ENCODE measurements at places on chromosomes 12 and 14. TPM values are rescaled to one million over a fixed set of nuclear protein-coding genes. Genes with fewer than 3 reads are reported as not detected.

DNA sequence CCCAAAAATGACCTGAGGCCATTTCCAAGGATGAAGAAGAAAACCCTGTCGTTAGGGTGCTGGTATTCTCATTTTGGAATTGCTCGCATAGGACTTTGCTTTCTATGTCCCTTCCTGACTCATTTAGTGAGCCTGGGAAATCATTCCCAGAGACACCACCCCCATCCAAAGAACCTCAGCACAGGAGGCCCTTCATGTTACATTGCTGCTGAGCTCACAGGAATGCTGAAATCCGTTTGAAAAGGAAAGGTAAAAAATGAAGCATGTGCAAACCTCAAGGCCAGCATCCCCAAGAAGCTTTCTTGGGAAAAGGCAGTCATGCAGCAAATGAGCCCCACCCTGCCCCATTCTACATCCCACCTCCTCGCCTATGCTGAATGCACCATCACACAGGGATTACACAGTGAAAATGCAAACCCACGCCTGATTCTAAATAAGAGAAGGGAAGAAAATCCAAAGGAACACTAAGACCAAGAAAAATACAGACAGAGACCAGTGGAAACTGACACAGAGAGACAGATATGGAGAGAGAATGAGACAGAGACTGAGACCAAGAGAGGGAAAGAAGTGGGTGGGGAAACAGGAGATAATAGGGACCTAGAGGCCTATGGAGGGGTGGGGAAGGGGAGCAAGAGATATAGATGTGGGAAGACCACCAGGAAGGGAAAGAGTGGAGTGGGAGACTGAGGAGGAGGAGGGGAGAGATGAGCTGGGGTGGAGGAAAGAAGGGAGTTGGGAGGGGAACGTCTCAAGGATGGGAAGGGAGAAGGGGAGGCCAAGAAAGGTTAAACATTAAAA, 33.5 kb downstream of the NIN start:
- no peaks in the 10 kb centered on the region for H3K4me1 ChIP-seq
- no peaks in the 10 kb centered on the region for H3K36me3 ChIP-seq
- no peak overlapping the region for H3K4me3 ChIP-seq
- DNase-seq, result no peak

GRCh38 chr14:105761842-105762241, 235.5 kb downstream of the TMEM121 start:
- no peaks in the 10 kb centered on the region for H3K4me1 ChIP-seq
- no peak for DNase-seq
- no peak overlapping the region for H3K4me3 ChIP-seq

- H3K4me3 ChIP-seq, result no peak overlapping the region
- H3K27me3 ChIP-seq, result no peaks in the 10 kb centered on the region
- no peak for DNase-seq
- no peaks in the 10 kb centered on the region for H3K36me3 ChIP-seq
These were observed 209.8 kb upstream of the PLEKHG7 start for GRCh38 chr12:92492995-92493394.

GRCh38 chr12:101564912-101565311, 29.9 kb upstream of the MYBPC1 start:
- no peaks in the 10 kb centered on the region for H3K27me3 ChIP-seq
- H3K4me1 ChIP-seq, result peaks cover 1% of the 10 kb centered on the region
- peak; percentile 7 for DNase-seq
- H3K4me3 ChIP-seq, result no peak overlapping the region
- H3K36me3 ChIP-seq, result no peaks in the 10 kb centered on the region

GRCh38 chr12:48472259-48472658, at the start of gene ANP32D:
Gene ANP32D, plus strand, starts transcription at chr12:48472559. Its CDS starts 106 bp downstream, at chr12:48472665.
- no peaks in the 10 kb centered on the region for H3K36me3 ChIP-seq
- no peak for DNase-seq
- no peak within 1 kb of the TSS for H3K4me3 ChIP-seq
- no peak within 1 kb of the TSS for H3K27ac ChIP-seq
- H3K4me1 ChIP-seq, result no peaks in the 10 kb centered on the region
- no peaks in the 10 kb centered on the region for H3K27me3 ChIP-seq

- no peaks in the 10 kb centered on the region for H3K27me3 ChIP-seq
- peaks cover 1% of the 10 kb centered on the region for H3K36me3 ChIP-seq
- no peak for DNase-seq
- peaks cover 16% of the 10 kb centered on the region for H3K4me1 ChIP-seq
These were observed 2.4 kb upstream of the GPRC5D start for GRCh38 chr12:12954356-12954755.

- no peaks in the 10 kb centered on the region for H3K36me3 ChIP-seq
- H3K4me3 ChIP-seq, result no peak overlapping the region
- H3K27ac ChIP-seq, result no peak overlapping the region
- peaks cover 37% of the 10 kb centered on the region for H3K4me1 ChIP-seq
- DNase-seq, result no peak
These were observed 2.5 kb downstream of the PGF start for GRCh38 chr14:74952697-74953484.

KDM2B gene
- 17.8 TPM for total RNA-seq

LTB4R gene
- 3.6 TPM for total RNA-seq

RDH16 gene
- 1.3 TPM for total RNA-seq

DPF3 gene
- 4.0 TPM for total RNA-seq

CCNT1 gene
- 12.5 TPM for total RNA-seq

PTPRO gene
- 2.6 TPM for total RNA-seq

PLEKHD1 gene
- total RNA-seq, result under 0.01 TPM

Measured in body of pancreas (tissue), 4 donors.